Heart left ventricle (tissue), 16 donors: ENCODE measurements at places on chromosomes 1 and 21.

GRCh38 chr1:25700626-25701025, 84.0 kb downstream of the MAN1C1 start:
- DNase-seq: peak; percentile 61

GRCh38 chr1:56575865-56576264, 3.5 kb downstream of the PLPP3 start:
- DNase-seq: no peak

GRCh38 chr21:31343680-31344480, at the start of gene TIAM1:
Gene TIAM1, minus strand, starts transcription at chr21:31344261. Its CDS starts 77,289 bp downstream, at chr21:31266972.
- DNase-seq: peak; percentile 72

DNA sequence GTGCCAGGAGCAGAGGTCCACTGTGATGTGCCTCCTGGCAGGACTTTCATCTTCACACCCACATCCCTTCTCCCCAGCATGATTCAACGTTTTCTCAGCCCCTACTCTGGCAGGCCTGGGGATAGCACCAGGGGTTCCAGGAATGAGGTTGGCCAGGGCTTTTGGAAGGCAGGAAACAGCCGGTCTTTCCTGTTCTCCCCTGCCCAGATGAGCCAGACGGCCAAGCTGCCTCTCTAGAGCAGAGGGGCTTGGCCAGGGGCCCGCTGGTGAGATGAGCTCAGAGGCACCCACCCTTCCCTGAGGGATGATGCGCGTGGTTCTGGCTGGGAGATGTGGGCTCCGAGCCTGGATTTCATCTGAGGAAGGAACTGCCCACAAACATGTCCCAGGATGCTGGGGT, 4.3 kb upstream of the MFAP2 start:
- DNase-seq: peak; percentile 79
